ENCODE measurements at places on chromosomes 4 and X.

DNA sequence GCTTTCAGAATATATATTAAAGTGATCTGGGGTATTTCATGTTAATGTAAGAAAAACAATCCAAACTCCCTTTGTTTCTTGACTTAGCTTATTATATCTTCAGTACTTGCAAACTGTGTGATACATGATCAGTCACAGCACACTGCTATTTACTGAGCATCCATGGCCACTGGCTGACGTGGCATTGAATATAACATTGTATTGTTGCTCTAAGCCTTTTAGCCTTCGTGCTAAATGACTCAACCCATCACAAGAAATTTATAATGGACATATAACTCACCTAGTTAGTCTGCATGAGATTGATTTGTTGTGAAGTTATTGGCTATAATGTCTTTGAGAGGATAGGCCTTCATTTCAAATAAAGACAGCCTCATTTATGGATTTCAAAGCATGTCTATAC, 642.6 kb downstream of the IL1RAPL1 start:
- no peak for DNase-seq

GRCh38 chr4:1008840-1009541, 2.4 kb upstream of the FGFRL1 start:
- no peak for DNase-seq

DNA sequence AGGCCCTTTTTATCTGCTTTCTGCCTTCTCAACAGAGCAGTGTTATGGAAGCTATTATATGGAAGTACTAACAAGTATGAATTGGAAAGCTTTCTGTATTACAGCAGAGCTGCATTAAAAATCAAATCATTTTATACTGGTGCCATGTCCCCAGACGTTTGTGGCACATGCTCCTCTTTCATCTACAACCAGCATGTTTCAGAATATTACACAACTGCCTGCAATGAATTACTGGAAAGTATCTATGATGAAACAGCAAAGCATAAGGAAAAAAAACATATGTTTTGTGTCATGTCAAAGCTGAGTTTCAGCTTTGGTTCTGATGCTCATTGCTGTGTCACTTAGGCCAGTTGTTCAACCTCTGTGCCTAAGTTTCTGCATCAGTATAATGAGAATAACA, 576.8 kb downstream of the GBA3 start:
- no peak for DNase-seq

- no peak for DNase-seq
These were observed 86.7 kb downstream of the ATP8A1 start for GRCh38 chr4:42570221-42570620.

- DNase-seq: no peak
These were observed 37.9 kb upstream of the SCRG1 start for GRCh38 chr4:173436771-173437265.

DNA sequence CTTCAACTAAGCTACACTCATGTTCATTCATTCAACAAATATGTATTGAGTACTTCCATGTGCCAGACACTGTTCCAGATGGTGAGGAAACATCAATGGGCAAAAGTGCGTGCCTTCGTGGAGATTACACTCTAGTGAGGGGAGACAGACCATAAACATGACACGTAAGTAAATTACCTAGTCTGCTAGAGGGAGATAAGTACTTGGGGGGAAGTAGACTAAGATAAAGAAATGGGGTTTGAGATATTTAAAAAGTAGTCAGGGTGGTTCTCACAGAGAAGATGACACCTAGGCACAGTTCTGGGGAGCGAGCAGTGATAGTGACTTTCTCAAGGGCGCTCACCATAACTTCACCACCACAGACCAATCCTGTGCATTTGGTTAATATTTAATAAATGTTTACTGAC, 11.7 kb downstream of the JCHAIN start:
- no peak for DNase-seq

GRCh38 chrX:40508560-40508959, 72.2 kb upstream of the ATP6AP2 start:
- no peak for DNase-seq

DNA sequence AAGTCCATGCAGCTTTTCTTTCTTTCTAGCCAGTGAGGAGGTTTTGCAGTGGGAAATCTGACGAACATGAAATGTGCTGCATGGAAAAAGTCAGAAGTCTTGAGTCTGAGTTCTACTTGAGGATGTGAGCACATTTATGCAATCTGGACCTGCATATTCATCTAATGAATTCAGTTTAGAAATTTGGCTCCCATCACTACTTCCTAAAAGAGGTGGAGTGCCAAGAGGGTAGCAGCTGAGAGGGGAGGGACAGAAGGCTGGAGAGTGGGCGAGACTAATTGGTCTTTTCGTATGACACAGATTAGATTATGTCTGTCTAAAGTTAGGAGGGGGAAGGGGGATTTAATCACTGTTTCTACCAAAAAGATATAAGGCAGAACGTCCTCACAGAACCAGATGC, 535.9 kb downstream of the IQCM start:
- DNase-seq: no peak

DNA sequence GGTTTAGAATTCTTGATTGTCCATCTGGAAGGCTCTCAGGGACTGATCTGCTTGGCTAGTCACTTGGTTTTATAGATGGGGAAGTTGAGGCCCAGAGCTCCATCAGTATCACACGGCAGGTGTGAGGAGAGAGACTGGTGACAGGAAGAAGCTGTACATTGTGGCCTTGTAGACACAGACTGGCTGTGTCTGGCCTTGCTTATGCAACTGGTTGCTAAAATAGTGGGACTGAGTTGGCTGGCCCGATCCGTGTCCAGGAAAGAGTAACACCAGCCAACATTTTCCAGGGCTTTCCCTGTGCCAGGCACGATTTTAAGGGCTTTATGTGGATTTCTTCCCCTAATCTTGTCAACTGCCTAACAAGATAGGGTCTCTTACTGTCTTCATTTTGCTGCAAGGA, 2.8 kb downstream of the TBC1D14 start:
- no peak for DNase-seq

GRCh38 chr4:159899596-159899995, 796.7 kb downstream of the RAPGEF2 start:
- DNase-seq: no peak

GRCh38 chr4:86896596-86896995, 4.4 kb upstream of the C4orf36 start:
- DNase-seq: no peak

DNA sequence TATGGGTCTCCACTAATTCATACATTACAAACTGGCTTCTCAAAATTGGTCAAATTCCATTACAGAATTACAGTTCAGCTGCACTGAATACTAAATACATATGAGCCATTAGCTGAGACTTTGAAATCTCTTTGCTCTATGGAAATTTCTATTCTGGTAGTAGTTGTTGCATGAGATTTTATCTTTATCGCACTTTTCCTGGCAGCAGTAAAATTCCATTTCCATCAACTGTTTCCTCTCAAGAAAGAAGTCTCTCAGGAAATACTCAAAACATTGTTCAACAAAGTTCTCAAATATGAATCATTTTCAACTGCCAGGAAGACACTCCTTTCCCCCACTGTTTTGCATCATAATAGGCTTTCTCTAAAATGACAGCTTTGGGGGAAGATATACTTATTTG, 51.3 kb downstream of the ATP11C start:
- DNase-seq: no peak

GRCh38 chr4:109432203-109432602, 1.4 kb upstream of the SEC24B start:
- DNase-seq: no peak

DNA sequence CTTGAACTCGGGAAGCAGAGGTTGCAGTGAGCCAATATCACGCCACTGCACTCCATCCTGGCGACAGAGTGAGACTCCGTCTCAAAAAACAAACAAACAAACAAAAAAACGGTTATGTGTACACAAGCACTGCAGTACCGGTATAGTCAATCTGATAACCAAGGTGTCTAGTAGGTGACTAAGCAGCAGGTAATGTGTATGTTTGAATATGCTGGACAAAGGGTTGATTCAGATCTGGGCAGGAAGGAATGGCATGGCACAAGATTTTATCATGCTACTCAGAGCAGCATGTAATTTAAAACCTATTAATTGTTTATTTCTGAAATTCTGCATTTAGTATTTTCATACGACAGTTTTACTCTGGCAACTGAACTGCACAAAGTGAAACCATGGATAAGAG, 41.7 kb downstream of the MAGEC1 start:
- no peak for DNase-seq

- no peak for DNase-seq
These were observed 634.1 kb downstream of the RPA4 start for GRCh38 chrX:97517763-97518162.

GRCh38 chr4:5815641-5816040, 77.2 kb downstream of the CRMP1 start:
- DNase-seq: no peak

DNA sequence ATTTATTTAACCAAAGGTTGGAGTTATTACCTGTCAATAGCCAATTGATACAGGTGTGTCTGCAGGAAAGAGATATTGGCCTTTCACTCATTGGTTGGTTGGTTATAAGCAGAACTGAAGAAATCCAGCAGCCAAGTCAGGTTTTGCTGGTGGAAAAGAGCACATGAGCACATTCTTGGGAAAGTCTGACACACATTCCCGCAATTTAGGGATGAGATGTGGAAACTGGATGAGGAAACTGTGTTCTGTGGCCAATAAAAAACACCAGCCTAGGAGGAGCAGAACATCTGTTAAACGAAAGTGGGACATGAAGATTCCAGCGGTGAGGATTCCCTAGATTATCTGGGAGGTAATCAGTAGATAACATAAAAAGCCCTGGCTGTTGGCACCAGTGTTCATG, 567.4 kb upstream of the CPEB2 start:
- no peak for DNase-seq

DNA sequence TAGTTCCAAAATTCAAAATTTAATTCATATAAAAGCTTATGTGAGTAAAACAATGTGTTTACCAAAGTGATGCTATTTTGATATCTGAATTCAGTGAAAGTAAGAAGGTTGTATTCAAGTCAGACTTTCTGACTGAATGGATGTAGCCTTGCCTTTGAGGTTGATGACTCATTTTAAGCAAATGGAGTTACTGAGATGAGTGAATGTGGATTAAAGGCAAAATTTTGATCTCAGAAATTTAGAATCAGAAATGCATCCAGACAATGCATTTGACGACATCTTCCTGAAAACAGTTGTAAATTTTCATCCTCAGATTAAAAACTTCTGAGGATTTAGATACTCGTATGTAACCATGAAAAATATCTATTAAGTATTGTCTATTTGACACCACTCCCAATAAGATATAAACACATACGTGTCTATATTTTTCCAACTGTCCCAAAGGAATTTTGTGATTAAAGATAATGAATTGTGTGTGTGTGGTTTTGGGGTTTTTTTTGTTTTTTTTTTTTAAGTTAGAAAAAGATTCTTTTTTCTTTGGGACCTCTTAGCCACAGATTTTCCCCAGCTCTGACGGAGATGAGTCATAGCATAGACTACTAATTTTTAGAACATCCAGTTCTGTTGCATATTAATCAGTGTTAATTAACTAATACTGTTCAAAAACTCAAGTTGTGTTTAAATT, 34.4 kb downstream of the NFKB1 start:
- no peak for DNase-seq

GRCh38 chrX:130097507-130098209, 12.6 kb downstream of the ELF4 start:
- no peak for DNase-seq

DNA sequence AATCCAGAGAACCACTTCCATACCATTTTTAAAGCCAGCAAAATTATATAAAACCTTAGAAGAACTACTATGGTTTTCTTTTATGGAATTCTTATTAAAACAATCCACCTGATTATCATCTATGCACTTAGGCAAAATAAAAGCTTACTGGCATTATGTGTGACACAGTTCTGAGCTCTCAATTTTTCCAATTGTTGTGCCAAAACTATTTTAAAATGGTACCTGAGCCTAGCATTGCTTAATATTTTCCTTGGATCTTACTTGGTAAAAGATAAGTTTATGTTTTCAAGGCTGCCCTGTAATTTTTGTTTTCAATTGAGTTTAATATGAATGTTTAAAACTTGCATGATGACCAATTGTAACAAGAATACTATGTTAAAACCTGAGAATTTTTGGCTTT, 201.3 kb downstream of the MAD2L1 start:
- no peak for DNase-seq

DNA sequence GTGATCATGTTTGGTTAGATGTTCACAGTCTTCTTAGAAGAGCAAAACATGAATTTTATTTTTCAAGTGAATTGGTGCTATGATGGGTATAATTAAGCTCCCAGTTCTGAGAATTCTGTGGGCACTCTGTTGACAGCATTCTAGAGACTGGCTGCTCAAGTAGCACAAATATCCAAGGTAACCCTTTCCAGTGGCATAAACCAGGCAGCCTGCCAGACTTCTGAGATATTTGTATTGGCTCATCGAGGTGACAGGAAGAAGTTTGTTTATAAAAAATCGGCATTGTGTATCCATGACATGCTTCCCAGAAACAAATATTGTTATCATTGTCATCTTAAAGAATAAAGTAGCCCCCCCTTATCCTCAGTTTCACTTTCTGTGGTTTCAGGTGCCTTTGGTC, 28.3 kb downstream of the LANCL3 start:
- DNase-seq: no peak

- DNase-seq: no peak
These were observed 24.2 kb downstream of the CNKSR2 start for GRCh38 chrX:21398426-21398825.

- no peak for DNase-seq
These were observed 133.7 kb upstream of the CPXCR1 start for GRCh38 chrX:88613338-88613737.

DNA sequence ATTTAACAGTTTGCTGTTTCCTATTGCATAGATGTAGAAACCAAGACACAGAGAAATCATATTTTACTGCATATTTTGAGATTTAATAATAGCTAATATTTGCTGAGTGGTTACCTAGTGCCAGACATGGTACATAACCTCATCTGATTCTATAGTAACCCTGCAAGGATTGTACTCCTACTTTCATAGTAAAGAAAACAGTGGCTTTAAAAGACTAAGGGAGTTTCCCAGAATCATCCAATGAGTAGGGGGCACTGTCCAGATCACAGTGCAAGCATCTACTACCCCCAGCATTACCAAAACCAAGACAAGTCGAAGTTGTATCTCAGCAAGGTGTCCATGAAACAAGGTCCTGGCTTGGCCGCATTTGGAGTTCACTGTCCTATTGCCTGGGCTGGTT, 224.5 kb upstream of the TENM3 start:
- DNase-seq: no peak

DNA sequence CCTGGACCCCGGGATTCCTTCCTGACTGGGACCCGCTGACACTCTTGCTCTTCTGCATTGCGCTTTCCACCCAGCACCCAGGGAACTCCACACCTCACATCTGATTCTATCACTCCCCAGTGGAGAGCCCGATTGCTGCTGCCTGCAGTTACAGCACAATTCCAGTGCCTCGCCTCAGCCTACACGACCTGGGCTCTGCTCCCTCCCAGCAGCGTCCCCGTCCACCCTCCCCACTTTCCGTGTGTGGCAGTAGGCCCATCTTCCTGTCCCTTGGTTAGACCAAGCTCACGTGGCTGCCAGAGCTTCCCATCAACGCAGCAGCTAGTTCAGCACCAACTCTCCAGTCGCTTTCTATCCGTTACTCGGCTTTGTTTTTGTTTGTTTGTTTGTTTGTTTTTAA, 66.6 kb upstream of the SORBS2 start:
- no peak for DNase-seq

Data from D721Med (cell line).